ENCODE measurements at places on chromosomes 5 and 9.

DNA sequence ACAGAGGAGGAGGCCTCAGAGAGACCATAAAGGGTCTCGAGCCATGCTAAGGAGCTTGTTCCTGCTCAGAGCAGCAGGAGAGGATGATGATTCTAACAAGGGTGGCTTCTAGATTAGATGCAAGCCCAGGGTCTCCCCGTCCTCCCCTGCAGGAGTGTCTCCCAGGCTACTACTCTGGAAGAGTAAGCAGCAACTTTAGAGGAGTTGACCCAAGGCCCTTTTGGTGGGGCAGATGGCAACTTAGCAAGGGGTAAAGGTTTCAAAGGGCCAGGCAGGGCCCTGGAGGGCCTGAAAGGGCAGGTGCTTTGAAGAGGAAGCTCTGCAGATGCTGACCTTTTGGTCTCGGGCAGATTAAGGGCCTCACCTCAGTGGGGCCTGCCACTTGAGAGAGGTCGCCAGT is 174.9 kb downstream of the GABBR2 start:
- no peak for DNase-seq

GRCh38 chr9:136024696-136025316 is 63.6 kb upstream of the UBAC1 start:
- DNase-seq = no peak

- no peak for DNase-seq
Observed at GRCh38 chr5:14908172-14908571, 36.6 kb upstream of the ANKH start.

GRCh38 chr9:87889882-87890252 is 7.2 kb downstream of the SPATA31E1 start:
- DNase-seq = no peak

GRCh38 chr9:95012902-95013301 is 286.4 kb downstream of the AOPEP start:
- DNase-seq = no peak

DNA sequence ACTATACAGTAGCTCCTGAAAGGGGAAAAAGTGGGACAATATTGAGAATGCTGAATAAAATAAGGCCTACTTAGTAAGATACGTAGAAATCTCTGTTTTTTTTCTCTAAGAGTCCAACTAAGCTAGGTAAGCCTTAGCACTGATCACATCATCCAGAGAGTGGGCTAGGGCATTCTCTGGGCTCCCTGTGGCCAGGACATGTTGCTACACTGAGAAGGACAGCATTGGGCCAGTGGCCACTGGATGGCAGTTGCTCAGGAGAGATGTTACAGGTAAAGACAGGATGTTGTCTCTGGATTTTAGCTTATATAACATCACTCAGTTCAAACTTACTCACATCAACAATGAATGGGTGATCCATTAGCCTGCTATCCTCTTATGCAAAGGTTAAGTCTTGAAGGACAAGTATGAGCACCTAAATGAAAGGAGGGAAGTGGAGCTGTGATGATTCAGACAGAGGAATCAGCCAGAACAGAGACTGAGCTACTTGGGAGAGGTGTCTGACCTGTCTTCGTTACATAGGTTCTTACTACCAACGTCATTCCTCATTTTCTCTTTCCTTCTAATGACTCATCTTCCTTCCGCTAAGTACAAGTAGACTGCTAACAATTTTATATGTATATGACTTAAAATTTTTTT is 226.6 kb upstream of the ADCY2 start:
- no peak for DNase-seq

DNA sequence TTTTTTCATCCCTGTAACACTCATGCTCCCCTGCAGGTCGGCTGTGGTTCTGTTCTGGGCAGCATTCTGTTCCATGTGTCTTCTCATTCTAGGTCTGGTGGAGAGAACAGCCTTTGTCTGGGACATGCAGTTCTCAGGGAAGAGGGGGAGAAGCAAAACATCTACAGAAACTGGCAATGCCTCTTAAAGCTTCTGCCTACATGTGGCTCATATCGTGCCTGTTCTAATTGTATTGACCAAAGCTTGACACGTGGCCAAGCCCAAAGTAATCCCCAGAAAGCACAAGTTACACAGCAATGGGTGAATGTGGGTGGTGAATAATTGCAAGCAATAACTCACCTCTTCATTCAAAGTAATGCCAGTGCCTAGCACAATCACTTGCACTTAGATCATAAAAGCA is 218.2 kb upstream of the IL12B start:
- no peak for DNase-seq

GRCh38 chr9:89377411-89377810 is 59.1 kb downstream of the SECISBP2 start:
- no peak for DNase-seq

- no peak for DNase-seq
Observed at GRCh38 chr9:23380821-23381220, 445.2 kb downstream of the ELAVL2 start.

DNA sequence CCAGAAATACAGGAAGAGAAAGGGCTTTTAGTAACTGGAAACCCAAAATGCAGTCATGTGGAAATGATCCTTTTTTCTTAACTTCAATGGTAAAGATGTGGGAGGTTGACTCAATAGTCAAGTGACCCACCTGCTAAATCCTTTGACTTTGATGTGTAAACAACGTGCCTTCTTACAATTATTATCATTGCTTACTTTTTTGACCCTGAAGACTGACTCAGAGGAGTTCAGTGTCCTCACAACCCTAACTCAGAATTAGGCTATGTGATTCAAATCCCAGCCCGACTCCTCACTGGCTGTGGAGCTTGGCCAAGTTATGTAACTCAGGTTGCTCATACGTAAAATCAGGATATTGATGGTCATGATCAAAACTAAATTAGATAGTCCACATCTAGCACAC is 27.9 kb downstream of the ANXA1 start:
- DNase-seq = no peak

- DNase-seq = no peak
Observed at GRCh38 chr5:159936686-159937329, 20.5 kb downstream of the ADRA1B start.

DNA sequence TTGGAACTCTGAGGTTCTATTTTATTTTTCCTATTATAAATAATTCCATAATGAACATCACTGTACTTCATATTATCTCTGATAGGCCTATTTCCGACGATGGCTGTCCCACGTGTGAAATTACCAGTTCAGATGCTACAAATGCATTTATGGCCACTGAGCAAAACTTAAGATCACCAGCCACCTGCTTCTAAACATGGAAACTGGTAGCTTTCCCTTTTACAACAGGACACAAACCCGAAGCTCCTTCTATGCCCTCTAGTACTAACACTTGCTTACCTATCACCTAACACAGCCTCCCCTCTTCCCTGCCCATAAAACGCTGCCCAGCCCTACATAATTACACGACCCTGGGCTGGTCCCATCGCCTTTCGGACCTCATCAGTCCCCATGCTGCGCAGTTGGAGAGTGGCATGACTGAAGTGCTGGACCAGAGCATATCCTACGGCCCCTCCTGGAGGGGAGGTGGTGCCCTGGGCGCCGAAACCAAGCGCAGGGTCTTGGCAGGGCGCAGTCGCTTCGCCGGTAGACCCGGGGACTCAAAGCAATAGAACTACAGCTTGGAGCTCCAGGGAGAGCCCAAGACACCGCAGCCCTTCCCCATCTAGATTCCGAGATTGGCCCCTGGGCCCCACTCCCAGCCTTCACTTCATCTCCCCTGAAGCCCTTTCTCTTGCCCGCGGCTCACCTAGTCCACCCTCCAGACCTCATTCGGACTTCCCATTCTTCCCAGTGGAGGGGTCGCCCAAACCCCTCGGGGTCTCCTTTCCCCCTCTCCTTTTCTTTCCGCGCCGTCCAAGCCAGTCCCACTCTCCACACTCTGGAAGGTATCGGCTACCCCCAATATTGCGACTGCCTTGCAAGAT is 1.0 kb upstream of the SAP30L start:
- DNase-seq = no peak

DNA sequence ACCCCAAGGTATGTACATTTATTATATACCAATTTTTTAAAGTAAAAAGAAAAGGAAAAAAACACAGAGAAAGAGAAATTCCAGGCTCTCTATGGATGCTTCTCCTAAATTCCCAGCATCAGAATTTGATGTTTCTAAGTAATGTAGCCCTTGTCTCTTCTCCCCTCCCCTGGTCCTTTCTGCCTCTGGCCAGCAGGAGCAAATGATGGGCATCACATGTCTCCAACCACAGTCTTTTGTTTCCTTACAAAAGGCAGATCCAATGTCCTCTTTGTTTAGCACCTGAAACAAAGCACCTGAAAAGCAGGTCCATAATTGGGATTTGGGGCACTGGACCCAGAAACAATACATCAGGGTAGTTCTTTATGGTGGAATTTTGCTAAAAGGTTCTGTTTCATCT is 50.4 kb upstream of the APC start:
- no peak for DNase-seq

DNA sequence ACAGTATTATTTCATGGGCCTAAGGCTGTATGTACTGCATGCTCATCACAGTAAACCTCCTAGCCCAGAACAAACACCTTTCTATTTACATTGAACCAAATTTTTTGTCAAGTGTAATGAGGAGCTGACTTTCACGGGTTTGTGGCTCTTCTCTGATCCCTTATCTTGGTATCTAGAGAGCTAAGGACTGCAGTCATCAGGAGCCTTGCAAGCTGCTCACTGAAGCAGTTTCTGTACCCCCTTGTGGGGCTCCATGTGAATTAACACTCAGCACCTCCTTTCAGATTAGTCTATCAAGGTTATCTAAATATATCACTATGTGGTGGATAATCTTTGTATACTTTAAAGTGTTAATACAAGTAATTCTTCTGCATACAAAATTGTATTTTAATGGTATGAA is 108.2 kb downstream of the AUH start:
- DNase-seq = no peak

Data from SK-N-MC (cell line).